ENCODE measurements at places on chromosomes 5 and 9. TPM values are rescaled to one million over a fixed set of nuclear protein-coding genes. Genes with fewer than 3 reads are reported as not detected.

GRCh38 chr5:36623832-36624231 lies 17.4 kb downstream of the SLC1A3 start:
- no peak overlapping the region for H3K27ac ChIP-seq
- H3K4me3 ChIP-seq, result no peak overlapping the region
- no peaks in the 10 kb centered on the region for H3K27me3 ChIP-seq
- DNase-seq, result no peak
- no peaks in the 10 kb centered on the region for H3K4me1 ChIP-seq

DNA sequence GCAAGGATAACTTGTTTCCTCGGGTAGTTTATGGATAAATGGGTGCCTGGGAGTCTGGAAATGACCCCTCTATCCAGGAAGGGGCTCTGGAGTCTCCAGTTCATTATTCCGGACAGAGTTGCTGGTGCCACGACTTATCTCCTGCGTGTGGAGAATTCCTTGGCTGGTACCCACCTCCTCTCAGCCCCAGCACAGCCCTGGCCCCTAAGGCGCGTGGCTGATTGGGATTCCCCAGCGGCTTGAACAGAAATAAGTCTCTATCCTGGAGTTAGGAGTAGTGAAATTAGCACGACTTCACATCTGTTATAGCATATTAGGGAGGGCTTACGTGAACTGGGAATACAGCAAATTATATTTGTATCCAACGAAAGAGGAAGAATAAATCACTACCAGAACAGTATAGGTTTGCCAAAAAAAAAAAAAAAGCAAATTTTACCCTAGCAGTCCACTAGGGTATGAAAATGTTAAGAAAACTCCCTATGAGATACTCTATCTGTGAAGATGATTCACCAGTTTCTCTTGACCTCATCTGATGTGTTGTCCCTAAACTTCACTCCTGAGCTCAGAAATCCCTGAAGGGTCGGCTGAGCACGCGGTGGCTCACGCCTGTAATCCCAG lies 172.5 kb upstream of the OTULINL start:
- no peak overlapping the region for H3K4me3 ChIP-seq
- H3K27ac ChIP-seq, result no peak overlapping the region
- H3K4me1 ChIP-seq, result no peaks in the 10 kb centered on the region
- peaks cover 35% of the 10 kb centered on the region for H3K36me3 ChIP-seq
- DNase-seq, result no peak

DNA sequence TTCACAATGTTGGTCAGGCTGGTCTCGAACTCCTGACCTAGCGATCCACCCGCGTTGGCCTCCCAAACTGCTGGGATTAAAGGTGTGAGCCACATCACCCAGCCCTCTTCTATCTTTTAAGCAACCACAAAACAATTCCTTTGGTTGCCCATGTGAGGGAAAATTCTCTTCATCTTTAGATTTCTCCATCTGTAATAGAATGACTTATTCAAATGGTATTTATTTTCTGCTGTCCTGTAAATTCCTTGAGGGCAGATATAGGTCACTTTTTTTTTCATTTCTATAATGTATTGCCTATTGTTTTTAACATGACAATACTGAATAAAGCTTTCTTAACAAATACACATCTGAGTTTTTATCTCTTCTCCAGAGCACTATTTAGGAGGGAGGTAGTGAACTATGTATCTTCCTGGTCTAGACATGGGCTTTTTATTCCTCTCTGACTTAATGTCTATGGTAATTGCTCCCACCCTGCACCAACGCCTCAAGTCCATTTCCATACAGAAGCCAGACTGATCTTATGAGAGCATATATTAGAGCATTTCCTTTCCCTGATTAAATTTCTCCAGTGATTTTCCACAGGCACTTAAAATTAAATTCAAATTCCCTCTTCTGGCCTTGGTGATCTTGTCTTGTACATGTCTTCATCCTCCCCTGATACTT lies 595.6 kb downstream of the CAAP1 start:
- no peaks in the 10 kb centered on the region for H3K36me3 ChIP-seq
- DNase-seq, result peak; percentile 75
- no peak overlapping the region for H3K4me3 ChIP-seq
- no peaks in the 10 kb centered on the region for H3K4me1 ChIP-seq

The SLC36A2 gene
- not detected for total RNA-seq

DNA sequence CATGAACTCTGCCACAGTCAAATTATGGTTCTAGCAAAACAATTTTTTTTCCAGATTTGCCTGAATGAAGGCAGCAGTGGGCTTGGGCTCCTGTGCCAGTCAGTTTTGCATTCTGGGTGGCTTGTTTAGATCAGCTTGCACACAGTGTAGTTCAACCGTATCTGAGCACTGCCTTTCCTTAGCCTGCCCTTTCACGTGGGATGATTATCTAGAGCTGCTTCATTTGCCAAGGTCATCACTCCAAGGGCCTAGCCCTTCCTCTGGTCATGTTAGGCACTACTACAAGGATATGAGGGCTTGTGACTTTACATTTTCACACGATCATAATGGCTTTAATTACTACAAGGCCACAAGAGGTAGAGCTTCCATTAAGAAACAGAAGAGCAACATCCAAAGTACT lies 150.6 kb upstream of the EFNA5 start:
- H3K36me3 ChIP-seq, result no peaks in the 10 kb centered on the region
- no peaks in the 10 kb centered on the region for H3K4me1 ChIP-seq
- H3K27ac ChIP-seq, result no peak overlapping the region
- no peaks in the 10 kb centered on the region for H3K27me3 ChIP-seq
- no peak for DNase-seq

The LCN1 gene
- not detected for total RNA-seq

- no peak overlapping the region for H3K4me3 ChIP-seq
- no peak for DNase-seq
- H3K27me3 ChIP-seq, result no peaks in the 10 kb centered on the region
- no peak overlapping the region for H3K27ac ChIP-seq
- H3K36me3 ChIP-seq, result no peaks in the 10 kb centered on the region
Observed at GRCh38 chr5:25995209-25995608, 1043.2 kb downstream of the CDH9 start.

- H3K4me3 ChIP-seq, result no peak overlapping the region
- no peaks in the 10 kb centered on the region for H3K27me3 ChIP-seq
- no peak for DNase-seq
- H3K27ac ChIP-seq, result no peak overlapping the region
- no peaks in the 10 kb centered on the region for H3K36me3 ChIP-seq
Observed at GRCh38 chr5:93967923-93968322, 226.5 kb upstream of the POU5F2 start.

The OTP gene
- total RNA-seq, result not detected

The AFAP1L1 gene
- 9.5 TPM for total RNA-seq

DNA sequence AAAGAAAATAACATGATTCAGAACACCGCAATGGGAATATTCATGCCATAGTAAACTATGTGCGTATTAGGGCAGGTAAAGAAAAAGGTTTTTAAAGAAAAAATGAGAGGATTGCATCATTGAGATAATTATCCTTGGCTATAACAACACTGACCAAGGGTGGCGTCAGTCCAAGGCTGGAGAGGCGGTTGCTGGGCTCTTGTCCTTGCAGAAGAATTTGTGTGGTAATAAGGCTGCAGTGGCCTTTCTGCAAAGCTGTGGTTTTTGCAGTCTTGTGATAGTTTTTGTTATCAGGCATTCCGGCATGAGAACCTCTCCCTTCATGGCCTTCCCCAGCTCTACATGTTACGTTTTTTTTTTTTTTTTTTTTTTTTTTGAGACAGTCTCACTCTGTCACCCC lies 14.0 kb downstream of the BOD1 start:
- no peak overlapping the region for H3K4me3 ChIP-seq
- no peaks in the 10 kb centered on the region for H3K4me1 ChIP-seq
- no peaks in the 10 kb centered on the region for H3K27me3 ChIP-seq

GRCh38 chr9:102967979-102968378 lies 27.2 kb upstream of the CYLC2 start:
- no peaks in the 10 kb centered on the region for H3K36me3 ChIP-seq
- H3K4me3 ChIP-seq, result no peak overlapping the region
- DNase-seq, result no peak
- no peak overlapping the region for H3K27ac ChIP-seq
- H3K4me1 ChIP-seq, result no peaks in the 10 kb centered on the region

DNA sequence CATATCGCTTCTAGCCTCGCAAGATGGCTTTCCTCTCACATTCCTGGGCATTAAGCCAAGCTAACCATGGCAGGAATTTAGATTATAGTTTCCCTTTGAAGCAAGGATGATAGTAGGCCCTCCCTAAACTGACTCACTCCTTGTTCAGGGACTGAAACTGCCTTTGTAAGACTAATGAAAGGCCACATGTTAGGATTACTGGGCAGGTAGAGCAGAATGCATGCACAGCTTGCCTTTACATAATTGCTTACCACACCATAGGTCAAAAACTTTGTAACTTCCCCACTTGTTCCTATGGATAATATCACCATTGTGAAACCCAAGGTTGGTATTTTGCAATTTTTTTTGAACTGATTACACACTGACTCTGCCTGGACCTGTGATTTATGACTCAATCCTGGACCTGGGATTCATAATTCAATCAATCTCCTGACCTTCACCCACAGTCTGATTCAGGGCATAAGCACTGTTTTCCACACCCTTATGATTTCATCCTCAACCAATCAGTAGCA lies 41.0 kb upstream of the PRDM9 start:
- no peaks in the 10 kb centered on the region for H3K27me3 ChIP-seq
- peak; percentile 40 for DNase-seq
- H3K36me3 ChIP-seq, result no peaks in the 10 kb centered on the region

- no peaks in the 10 kb centered on the region for H3K36me3 ChIP-seq
- no peaks in the 10 kb centered on the region for H3K27me3 ChIP-seq
- H3K4me3 ChIP-seq, result no peak overlapping the region
- DNase-seq, result no peak
Observed at GRCh38 chr9:90259311-90260246, 383.0 kb downstream of the DIRAS2 start.
